ENCODE measurements at places on chromosomes 3 and 15.

- no peak for ATAC-seq
Measured at GRCh38 chr15:85479071-85479647, 98.8 kb downstream of the AKAP13 start.

DNA sequence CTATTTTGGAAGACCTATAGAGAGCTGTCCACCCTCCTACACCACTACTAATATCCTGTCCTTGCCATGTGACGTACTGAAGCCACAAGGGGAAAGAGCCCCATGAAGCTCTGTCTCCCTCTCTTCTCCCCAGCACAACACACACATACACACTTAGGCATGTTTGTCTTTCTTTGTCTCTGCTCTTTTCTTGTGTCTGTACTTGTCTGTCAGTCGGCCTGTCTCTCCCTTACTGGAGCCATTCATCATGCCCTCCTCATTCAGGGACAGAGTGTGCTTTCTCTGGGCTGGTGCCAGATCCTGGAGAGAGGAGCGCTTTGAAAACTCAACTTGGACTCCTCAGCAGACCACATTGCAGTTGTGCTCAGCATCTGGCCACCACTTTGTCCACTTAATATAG, 47.6 kb downstream of the PSMD6 start:
- ATAC-seq = no peak

DNA sequence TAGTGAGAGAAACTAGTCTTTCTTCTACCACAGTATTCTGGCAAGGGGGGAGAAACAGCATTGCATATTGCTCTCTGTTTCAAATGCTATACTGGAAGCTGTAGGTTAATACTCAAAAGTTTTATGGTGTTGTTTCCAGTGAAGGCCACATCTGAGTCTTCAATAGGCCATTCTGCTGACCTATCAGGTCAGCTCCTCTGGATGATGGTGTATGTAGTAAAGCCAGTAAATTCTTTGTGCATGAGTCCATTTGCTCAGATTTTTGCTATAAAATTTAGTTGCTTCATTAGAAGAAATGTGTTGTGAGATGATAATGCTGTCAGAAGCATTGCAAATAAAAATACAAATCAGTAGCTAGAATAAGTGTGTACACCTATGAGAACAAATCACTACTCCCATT, 64.9 kb upstream of the RBMS3 start:
- no peak for ATAC-seq

DNA sequence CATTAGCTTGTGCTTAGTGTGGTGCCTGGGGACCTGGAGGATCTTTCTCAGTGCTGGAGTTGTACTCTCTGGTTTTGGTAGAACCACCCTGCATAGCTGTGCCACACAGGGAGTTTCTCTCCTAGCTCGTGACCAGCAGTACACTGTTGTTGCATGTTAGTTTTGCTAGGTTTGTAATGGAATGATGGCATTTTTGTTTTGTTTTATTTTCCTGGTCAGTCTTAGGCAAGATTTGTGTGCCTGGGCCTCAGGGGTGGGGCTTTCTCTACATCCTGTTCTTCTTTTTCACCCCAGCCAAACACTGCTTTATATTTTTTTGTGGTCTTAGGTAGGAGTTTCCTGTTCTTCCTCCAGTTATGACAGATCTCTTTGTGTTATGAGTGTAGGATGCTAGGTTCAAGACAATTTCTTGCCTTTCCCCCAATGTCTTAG, 534.5 kb upstream of the KCNMB2 start:
- ATAC-seq = peak; percentile 94

- ATAC-seq = no peak
Measured at GRCh38 chr3:15959434-15959811, 161.6 kb upstream of the ANKRD28 start.

DNA sequence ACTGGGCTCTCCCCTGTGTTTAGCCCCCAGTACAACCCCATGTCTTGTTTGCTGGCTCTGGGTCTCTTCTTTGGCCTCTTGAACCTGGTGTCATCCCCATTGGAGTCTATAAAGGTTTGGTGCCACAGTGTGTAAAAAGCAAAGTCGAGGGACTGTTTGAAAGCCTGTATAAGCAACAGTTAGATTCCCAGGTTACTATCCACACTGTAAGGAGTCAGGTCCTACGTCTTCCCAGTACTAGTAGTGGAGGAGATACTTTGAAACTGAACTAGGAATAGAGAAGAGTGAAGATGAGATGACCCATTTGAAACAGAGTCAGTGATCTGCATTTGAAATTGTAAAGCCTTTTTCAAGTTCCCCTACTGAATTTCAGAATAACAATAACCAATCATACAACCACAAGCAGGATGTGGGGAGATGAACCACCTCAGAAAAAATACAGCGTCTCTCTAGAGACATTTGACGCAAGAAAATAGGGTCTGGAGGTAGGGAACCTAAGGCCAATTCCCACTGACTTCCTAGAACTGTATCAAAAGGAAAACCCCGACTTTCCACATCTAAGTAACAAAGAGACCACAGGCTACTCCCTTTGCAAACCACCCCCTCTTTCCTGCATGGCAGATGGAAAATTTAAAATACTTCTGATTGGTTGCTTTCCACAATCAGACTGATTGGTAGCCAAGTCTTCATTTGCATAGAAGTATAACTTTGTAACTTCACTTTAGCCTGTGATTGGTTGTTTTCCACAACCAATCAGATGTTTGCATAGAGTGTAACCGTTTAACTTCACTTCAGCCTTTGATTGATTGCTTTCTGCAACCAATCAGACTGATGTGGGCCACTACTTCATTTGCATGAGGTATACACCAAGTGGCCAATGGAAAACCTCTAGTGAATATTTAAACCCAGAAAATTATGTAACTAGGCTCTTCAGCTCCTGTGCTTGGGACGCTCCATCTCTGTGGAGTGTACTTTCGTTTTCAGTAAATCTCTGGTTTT, 49.9 kb upstream of the NEDD4 start:
- ATAC-seq = peak; percentile 77

DNA sequence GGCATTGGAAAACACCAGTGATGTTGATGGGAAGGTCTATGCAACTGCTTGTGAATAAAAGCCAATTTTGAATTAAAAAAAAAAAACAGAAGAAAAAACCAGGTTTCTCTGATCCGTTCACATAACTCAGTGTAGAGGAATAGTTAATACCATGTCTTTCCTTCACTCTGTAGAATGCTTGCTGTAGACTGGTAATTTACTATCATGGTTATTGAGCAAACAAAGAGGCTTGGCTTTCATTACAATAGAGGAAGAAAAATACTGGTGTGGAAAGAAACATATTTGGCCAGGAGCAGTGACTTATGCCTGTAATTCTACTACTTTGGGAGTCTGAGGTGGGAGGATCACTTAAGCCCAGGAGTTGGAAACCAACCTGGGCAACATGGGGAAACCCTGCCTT, 41.1 kb downstream of the GATM start:
- ATAC-seq = no peak

GRCh38 chr3:29247088-29247745, 33.7 kb upstream of the RBMS3 start:
- ATAC-seq = no peak

DNA sequence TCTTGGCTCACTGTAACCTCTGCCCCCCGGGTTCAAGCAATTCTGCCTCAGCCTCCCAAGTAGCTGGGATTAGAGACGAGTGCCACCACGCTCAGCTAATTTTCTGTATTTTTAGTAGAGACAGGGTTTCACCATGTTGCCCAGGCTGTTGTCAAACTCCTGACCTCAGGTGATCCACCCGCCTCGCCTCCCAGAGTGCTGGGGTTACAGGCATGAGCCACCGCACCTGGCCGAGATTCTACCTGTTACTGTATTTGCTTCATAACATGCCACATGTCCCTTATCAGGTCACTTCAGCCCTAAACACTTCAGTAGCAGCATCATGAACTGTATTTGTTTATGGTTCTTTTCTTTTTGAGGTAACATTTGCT, 7.5 kb upstream of the LCTL start:
- ATAC-seq = no peak

DNA sequence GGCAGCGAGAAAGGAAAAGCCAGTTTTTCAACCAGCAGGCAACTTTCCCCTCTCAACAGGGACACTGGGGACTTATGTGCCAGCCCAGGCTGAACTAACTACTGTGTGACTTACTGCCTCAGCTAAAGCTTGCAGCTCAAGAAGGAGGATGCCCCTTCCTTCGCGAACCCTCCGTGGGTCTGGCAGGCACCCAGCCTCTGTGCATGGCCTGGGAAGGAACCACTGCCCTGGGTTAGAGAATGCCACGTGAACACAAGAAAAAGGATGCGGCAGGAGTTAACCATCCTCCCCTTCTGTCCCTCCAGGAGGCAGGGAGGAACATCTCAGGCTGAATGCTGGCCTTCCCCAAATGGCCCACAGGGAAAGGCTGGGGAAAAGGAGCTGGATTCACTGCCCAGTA, 29.0 kb downstream of the CHDH start:
- ATAC-seq = no peak

All from activated T-helper 17 cell treated with anti-CD3 and anti-CD28 coated beads, Interleukin-2, amount 50 U/mL, for 72 hours (primary cell).